ENCODE measurements at places on chromosomes 2 and 18.

DNA sequence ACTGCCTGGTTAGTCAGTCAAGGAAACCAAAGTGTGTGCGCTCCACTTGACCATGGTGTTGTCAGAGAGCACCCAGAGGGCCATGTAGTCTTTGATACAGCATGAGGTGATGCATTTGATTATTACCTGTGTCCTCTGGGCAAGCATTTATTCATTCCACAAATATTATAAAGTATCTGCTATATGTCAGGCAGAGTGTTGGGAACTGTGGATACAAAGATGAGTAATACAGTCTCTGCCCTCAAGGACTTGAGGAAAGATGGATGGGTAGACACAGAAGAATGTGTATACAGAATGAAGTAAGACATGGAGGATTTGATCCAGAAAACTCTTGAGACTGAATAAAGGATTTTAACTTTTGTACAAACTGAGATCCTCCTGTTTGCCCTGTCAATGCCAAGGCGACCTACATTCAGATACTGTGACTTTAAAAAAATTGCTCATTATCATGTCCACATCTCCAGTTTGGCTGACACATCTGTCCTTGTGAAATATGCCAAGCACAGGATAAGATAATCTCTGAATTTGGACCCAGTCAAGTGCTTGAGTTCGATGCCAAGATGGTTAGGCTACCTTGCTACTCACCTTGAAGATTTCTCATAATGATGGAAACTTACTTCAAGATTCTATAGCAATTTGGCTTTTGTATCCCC lies 50.8 kb downstream of the ACYP2 start:
- no peak for DNase-seq

DNA sequence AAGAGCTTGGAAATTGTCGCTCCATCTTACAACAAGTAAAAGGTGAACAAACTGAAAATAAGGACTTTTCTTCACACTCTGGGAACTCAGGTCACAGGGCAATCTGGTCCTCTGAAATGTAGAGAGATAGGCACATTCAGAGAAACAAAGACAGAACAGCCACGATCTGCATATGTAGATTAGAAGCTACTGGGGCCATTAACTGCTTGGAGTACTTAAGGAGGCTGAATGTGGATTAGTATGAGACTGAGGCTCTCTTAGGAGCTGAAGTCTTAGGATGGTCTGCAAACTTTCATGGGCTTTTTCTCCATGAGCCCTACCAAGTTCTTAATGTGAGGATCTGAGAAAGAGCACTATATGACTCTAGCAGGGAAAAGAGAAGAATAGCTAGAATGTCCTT lies 265.3 kb upstream of the NXPH2 start:
- DNase-seq, result no peak

DNA sequence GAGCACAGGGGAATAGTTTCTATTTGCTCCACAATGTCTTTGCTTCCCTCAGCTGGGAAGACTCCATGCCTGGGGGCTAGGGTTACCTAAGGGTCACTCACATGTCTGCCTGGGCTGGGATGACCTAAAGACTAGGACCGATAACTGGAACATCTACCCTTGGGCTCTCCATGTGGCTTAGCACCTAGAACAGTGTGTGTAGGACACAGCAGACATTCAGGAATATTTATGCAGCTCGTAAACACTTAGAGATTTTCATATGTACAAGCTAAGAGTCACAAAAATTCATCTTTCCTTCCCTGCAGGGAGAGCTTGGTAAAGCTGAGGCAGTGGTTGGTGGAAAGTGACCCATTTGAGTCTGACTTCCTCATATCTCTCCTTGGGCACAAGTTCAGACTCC lies 55.8 kb downstream of the FBLN7 start:
- DNase-seq, result no peak

- no peak for DNase-seq
Observed at GRCh38 chr18:34219651-34220050, 5.1 kb downstream of the NOL4 start.

DNA sequence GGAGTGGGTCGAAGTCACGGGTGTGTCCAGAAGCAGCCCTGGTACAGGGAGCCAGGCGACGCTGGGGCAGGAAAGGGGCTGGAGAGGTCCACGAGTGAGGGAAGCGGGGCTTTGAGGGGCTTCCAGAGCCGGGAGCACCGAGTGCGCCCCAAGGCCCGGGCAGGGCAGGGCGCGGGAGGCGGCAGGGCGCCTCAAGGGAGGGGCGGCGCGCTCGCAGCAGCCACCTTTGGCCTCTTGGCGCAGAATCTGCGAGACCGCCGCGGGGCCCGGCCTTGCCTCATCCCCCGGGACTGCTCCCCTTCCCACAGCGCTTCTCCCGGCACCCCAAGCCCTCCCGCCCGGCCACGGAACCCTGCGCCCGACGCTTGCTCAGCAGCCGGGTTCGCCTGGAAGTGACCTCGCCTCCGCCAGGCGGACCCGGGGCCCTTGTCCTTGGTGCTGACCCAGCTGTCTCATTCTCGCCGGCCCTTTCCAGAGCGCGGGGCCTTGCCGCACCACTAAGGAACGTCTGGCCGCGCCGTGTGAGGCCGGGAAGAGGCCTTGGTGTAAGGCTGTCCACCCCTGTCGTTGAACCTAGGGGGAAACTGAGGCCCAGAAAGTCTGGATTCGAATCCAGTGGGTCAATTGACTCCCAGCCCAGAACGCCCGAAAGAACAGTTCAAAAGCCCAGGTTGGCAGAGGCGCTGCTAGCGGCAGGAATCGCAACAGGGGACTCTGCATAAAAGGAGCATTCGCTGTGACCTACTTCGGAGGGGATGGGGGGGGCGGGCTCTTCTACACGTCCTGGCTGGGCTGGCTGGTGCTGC lies 584 bp upstream of the DNER start:
- peak; percentile 77 for DNase-seq

DNA sequence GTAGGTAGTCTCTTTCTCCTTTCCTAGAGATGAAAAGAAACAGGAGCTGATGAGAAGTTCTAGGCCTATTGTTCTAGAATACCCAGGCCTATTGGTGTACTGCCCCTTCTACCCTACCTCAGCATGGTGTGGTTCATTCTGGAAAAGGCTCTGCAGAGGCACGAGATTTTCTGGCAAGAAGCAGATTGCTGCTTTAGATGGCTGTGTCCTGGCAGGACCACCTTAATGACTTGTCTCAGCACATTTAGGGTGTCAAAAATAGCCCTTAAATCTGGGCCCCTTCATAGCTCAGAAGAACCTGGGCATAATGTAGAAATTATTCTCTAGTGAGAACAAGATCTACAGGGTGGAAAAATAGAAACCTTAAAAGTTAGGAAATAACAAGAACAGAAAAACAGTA lies 87.9 kb downstream of the BCL2L11 start:
- DNase-seq, result no peak

- DNase-seq, result no peak
Observed at GRCh38 chr2:240551811-240552210, 6.0 kb downstream of the ANKMY1 start.

- peak; percentile 10 for DNase-seq
Observed at GRCh38 chr18:48817021-48817461, 133.7 kb downstream of the SMAD7 start.

- no peak for DNase-seq
Observed at GRCh38 chr2:111052621-111053020, 68.1 kb upstream of the BCL2L11 start.

DNA sequence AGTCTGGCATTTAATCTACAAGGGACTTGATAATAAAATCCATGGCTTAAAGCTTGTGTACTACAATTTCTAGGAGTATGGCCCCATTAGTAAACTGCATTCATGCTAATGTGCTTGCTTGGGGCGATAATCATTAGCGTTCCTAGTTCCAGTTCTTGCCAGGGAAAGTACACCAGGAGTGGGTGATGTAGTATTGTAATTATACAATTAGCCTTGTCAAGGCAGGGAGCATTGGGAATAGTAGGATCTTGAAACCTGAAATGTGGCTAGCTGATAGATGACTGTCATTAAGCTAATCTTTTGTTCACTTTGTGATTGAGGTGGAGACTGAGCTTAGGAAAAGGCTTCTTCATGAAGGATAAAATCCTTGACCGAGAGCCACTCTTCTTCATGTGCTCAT lies 989.2 kb downstream of the CPS1 start:
- no peak for DNase-seq

DNA sequence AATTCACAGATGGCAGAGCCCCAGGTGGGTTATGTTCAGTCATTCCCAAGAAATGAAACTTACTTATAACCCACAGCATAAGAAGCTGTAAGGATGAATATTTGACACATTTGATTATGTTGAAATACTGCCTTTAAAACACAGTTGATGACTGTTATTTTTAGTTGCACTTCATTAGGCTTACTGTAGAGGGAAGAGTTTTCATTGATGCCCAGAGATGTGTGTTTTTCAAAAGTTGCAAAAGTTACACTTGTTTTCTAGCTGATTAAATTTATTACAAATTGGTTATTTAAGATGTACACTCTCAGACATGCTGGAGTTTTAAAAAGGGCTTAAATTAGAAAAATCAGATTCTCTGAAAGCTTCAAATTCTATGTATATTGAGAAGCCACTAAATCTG lies 506.1 kb downstream of the PARD3B start:
- DNase-seq, result no peak

DNA sequence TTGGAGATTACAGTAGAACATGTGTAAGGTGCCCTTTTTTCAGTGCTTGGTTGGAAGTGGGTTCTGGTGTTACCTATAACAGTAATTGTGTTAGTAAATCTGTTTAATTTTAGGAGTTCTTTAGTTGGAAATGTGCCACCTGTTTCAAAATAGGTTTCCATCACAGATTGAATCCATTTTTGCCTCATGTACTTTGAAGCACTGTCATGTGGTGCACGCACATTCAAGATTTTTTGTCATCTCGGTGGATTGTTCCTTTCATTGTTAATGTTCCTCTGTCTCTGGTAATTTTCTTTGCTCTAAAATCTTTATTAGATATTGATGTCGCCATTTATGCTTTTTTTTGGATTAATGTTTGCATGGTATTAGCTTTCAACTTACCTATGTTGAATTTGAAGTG lies 1.3 kb downstream of the ATP9B start:
- DNase-seq, result no peak

DNA sequence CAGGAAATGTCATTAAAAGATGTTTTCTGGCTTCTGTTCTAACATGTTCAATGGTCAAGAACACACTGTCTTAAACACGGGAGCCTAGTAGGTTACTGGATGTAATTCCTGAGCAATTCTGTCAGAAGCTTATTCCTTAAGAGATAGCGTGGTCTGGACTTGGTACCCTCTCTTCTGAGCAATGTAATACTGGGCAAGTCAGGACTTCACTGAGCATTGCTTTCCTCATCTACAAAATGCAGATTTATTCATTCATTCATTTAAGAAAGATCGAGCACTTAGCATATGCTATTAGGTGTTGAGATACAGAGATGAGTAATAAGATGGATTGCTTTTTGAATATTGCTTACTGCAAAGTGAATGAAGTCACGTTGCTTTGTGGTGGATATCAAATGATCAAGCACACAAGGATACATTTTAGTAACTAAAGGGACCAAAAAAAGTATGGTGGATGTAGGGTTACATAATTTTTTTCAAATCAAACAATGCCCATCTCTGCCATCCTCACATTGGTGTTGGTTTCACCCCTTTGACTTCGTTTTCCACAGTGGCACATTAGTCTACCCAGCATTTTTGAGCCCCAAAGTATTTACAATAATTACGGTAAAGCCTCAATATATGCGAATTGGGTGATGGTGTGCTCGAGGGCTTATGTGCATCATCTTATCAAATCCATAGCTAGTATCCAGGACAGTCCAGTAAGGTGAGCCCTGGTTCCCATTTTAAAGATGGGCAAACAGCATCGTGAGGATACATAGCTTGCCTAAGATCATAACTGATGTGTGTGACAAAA lies 65.3 kb downstream of the ZC3H6 start:
- no peak for DNase-seq

DNA sequence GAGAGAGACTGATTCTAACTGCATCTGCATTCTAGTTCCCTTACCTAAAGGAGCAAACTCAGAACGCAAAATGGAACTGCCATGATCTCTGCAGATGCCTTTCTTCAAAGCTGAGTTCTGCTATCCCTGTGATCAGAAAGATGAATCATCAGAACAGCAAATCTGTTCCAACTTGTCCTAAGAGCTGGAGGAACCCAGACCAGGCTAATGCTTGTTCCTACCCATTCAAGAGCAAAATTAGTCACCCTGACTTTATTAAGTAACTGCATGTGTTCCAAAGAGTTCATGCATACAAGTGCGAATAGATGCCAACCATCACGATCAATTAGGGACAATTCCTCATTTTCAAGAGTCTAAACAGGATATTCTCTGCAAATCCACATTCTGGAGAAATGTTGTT lies 46.5 kb downstream of the MBP start:
- DNase-seq, result no peak

DNA sequence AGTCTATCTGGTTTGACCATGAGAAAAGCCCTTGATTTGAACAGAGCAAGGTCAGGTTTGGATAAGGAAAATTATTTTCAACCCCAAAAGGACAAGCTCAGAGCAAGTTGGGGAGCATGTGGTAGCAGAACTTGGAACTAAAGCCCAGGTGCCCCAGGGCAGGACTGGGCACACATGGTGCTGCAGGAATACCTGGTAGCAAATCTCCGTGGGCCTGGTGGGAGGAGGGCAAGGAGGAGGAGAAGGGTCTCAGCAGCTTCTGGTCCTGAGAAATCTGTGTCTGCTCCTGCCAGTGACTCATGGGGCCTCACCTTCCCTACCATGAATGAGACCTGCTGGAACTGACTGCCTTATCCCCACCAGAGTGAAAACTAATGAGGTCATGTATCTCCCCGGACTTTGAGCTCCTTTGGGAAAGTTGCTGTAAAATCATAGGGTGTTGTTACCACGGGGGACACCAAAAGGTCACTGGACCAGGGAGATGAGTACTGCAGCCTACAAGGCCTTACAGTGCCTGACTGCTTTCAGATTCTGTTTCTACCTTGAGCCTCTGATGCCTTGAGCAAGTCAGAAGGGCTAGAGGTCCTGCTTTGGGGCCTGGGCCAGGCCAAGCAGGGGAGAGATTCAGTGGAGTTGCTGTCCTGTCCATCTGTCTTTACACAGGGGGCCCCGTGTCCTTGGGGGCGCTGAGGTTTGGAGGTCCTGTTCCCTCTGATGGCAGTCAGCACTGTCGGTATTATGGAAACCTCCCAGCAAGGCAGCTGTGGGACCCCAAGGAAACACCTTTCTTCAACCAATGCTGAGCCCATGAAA lies 304.0 kb downstream of the MYCN start:
- no peak for DNase-seq

DNA sequence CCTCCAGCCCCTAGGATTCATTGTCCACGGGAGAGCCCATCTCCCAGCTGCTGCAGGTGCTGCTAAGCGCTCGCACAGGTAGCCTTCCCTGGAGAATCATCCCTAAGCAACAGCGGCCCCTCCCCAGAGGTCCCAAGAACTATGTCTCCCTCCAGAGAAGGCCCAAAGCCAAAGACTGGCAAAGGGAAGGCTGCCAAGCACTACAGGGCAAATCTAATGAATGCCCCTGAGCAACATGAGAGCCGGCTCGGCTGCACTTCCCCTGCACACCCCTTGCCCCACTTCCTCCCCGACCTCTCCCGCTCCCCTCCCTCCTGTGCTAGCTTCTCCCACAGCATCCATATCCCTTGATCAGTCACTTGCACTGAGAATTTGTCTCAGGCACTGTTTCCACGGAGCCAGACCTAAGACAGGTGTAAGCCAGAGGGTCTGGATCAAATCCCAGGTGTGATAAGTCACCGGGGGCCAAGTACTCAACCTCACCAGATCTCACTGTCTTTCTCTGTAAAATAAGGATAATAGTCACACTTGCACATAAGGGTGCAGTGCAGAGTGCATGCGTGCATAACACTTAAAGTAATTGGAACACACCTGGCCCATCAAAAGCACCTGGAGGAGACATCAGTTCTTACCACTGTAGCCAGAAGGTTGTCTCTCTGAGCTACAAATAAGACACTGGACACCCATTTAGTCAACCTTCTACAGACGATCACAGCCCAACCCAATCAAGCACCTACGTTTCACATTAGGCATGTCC lies 20.1 kb upstream of the COL6A3 start:
- no peak for DNase-seq
